ENCODE measurements at places on chromosomes 12 and 14. TPM values are rescaled to one million over a fixed set of nuclear protein-coding genes. Genes with fewer than 3 reads are reported as not detected.
A peak's percentile ranks its signal among the peaks of the same experiment; 100 is the strongest.

Gene ETV6
- total RNA-seq = 20.5 TPM

Gene TPPP2
- not detected for total RNA-seq

Gene LBHD2
- not detected for total RNA-seq

- no peak for DNase-seq
Observed at GRCh38 chr14:20388159-20388558, 25.1 kb downstream of the TEP1 start.

DNA sequence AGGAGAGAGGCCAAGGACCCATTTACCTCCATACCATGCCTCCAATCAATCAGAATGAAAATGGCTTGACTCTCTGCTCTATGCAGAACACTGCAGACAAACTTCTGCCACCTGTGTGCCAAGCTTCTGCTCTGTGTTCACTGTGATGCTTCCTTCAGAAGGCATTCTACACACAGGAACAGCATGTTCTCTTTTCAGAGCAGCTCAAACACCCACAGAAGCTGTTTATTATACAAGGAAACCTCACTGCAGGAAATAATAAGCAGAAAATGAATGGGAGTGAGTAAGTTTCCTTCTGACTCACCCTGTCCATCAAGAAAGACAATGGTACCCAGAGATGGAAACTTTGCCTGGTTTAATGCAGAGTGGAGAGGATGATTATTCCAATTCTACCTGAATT lies 2.4 kb upstream of the ESR2 start:
- DNase-seq = no peak

GRCh38 chr12:101330631-101331030 lies 50.7 kb downstream of the UTP20 start:
- DNase-seq = no peak

Gene PHC1
- total RNA-seq = 21.6 TPM

Gene FAM234B
- 10.7 TPM for total RNA-seq

GRCh38 chr14:19823765-19824164 lies 20.2 kb downstream of the OR4N2 start:
- no peak for DNase-seq

Gene SLC39A5
- 0.54 TPM for total RNA-seq

Gene AGAP2
- total RNA-seq = 22.4 TPM

- DNase-seq = peak; percentile 68
Observed at GRCh38 chr14:65824285-65824977, 411.9 kb downstream of the FUT8 start.

DNA sequence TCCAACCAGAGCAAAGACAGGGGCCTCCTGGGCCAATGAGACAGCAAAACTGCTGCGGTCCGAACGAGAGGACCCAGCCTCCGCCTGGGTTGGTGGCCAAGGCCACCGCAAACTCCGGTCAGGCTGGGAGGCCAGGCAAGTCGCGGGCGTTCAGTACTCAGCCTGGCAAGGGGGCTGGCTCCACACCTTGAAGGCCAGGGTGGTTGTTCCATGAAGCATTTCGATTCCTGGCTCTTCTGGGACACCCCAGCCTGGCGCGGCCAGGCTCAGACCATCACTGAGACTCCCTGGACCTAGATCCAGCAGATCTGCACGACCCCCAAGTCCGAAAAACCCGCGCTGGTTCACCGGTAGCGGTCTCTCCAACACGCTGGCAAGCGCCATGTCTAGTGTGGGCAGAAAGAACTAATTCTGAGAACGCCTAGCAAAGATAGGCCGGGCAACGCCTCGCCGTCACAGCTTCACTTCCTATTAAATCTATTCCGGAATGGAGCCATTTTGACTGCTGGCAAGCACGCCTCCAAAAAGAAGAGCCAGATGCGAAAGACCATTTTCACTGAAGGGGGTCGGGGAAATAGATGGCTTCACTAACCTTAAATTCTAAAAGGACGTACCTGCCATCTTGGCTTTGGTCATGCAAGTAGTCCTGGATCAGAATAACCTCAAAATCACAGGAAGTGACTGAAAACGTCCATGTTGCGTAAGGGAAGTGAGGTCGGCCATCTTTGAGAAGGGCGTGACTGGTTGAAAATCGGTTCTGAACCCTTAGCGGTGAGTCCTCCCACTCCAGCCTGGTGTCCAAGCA lies at the start of gene PSMB5:
Gene PSMB5 (minus strand): TSS at position 403 of the 805 bp plus-strand sequence. CDS start 19 bp downstream, at position 384.
- peak; percentile 96 for DNase-seq

Gene C1QL4
- total RNA-seq = not detected

Gene KLHDC2
- 21.1 TPM for total RNA-seq
